ENCODE measurements at places on chromosomes 7 and 10.

GRCh38 chr10:72470666-72471065 is 115.9 kb upstream of the DNAJB12 start:
- no peak for DNase-seq

- DNase-seq, result no peak
These were observed 308.0 kb upstream of the KCND2 start for GRCh38 chr7:119964788-119965542.

DNA sequence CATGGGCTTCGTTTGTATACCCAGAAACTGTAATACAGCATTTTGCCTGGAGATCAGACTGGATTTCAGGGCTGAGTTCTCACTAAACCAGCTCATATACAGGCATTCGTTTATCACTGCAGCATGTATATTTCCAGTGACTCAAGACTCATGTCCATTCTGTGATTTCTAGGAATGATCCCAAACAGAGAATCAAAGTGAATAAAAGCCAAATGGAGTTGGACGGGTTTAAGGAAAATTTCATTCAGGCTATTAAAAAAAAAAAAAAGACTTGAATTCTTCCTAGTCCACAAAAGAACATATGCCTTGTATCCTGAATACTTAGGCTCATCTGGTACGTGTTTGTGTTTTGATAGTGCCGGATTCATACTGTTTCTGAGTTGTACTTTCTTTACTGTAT is 46.8 kb downstream of the TET1 start:
- no peak for DNase-seq

- no peak for DNase-seq
These were observed 92.4 kb downstream of the TMEM106B start for GRCh38 chr7:12303495-12303894.

DNA sequence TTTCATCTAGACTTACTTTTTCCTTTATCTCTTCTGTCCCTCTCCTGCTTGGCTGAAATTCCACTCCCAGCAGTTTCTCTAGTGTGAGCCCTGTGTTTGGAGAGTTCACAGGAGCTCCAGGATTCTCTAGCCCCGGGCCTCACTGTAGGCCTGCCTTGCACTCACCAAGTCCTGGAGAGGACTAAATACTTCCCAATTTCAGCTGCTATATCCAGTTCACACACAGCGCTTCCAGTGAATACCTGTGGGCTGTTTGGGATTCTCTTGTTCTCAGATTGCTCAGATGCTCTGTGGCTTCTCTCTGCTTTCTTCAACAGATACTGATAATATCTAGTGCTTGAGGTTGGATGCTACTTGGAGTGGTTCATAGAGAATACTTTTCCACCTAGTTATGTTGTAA is 46.0 kb downstream of the MINPP1 start:
- no peak for DNase-seq

DNA sequence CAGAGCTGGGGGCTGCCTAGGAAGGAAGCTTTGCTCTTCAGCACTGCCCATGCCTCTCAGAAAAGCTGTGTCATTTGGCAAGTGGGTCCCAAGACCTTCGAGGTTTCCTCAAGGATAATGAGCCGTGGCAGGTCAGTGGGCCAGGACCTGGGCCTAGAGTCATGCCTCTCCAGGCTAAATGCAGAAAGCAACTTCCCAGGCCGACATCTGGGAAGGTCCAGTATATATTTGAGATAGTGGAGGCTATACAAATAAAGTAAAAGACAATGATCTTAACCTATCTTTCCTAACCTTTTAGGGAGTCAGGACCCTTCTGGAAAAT is 2.4 kb upstream of the HOXA10 start:
- DNase-seq, result no peak

DNA sequence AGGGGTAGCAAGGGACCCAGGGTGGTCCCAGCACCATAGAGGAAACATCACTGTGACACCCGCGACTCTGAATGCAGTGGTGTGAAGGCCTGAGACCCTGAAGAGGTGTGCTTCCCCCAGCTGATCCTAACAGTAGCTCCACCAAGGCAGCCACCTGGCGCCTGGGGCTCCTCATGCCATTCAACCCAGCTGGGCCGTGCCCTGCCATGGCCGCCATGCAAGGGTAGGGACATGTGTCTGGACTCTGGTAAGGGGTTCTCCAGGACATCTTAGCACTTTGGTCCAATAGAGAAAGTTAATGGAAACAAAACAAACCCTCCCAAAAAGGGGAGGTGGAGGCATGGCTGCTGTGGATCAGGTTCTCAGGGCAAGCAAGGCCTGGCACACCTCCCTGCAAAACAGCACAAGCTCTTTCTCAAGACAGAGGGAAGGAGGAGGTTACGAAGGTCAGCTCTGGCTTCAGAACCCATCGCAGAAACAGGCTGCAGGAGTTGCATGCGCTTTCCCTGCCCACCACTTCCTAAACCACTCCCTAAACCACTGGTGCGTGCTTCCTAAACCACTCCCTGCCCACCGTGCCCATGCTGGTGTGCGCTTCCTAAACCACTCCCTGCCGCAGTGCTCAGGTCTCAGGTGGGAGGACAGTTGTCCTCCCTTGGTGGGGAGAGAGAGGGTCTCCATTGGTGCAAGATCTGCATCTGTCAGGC is 108.7 kb downstream of the LARP4B start:
- no peak for DNase-seq

GRCh38 chr7:123533553-123533917 is 860 bp downstream of the IQUB start:
- DNase-seq, result no peak

GRCh38 chr7:121953601-121954000 is 80.6 kb downstream of the PTPRZ1 start:
- DNase-seq, result no peak

DNA sequence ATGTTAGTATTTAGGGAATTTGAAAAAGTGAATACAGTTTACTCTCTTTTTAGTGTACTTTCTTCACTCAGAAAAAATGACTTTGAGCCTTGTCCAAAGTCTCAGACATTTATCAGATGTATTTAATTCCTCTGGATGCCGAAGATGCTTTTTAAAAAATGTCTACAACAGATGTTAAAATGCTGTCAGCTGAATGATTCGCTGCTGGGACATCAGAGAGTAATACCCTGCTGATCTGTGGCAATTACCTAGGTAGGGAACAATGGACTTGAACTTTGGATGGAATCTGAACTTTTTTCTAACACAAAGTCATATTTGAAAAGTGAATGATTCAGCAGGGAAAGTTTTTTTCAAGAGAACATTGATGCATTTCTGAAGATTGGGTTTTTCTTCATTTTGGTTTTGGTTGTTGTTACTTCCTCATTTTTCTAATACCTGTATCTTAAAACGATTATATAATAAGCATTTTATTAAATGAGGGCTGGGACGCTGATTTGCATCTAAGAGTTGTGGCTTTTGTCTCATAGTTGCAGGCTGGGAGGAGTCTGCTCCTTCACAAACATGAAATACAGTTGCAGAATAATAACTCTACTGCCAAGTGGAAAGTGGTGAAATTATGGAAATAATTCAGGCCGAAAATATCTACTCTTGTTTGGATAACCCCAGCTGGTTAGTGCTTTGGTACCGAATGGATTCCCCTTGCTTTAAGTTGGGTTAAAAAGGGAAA is 98.0 kb downstream of the SPAG6 start:
- no peak for DNase-seq

DNA sequence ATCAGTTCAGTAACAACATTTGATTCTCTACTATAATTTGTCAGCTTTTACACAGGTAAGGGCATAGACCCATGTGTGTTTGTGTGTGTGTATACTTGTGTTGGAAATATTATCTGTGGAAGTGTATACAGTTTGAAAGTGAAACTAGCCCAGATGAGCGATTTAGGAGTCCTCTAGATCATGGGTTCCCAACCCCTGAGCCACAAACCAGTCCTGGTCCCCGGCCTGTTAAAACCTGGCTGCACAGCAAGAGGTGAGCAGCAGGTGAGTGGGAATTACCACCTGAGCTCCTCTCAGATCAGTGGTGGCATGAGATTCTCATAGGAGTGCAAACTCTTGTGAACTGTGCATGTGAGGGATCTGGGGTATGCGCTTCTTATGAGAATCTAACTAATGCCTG is 1221.5 kb upstream of the SORCS1 start:
- DNase-seq, result no peak

- no peak for DNase-seq
These were observed 2.2 kb downstream of the STOX1 start for GRCh38 chr10:68829521-68829920.

DNA sequence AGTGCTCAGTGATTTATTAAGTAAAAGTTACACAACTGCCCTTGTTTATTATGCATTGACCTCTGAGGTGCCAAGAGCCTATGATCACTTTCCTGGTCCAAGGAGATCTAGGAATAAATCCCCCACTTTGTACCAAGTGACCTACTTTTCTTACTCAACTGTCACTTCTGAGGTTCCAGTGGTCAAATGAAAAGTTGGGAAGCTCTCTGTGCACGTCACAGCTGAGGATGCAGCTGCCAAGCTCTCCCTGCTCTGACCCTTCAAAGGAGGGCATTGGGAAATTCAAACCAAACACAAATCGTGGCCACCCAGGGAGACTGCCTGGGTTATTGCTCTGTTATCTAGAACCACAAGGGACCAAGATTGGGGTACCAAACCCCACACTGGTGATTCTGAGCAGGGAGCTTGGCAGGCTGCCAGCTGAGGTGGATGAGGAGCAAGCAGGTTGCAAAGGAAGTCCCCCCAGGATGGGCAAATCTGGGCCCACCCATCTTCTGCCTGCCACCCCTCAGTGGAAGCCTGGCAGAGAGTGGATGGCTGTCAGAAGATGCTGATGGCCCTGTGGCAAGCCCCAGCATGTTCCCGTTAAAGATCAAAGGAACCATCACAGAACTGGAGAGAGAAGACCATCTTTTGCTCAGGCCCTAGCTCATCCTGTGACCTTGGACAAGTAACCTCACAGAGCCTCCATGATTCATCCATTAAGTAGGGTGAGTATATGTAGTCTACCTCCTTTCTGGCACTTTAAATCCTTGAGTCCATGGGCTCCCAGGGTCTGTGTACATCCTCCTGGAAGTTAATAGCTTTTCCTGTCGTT is 106.8 kb downstream of the PPP1R3C start:
- DNase-seq, result no peak

GRCh38 chr10:47029181-47030009 is 118.2 kb downstream of the PTPN20 start:
- no peak for DNase-seq

Measured in HAP-1 (cell line).